ENCODE measurements at places on chromosomes 2 and 18.

- DNase-seq = no peak
These were observed 198.2 kb downstream of the PRKCE start for GRCh38 chr2:45849491-45850283.

DNA sequence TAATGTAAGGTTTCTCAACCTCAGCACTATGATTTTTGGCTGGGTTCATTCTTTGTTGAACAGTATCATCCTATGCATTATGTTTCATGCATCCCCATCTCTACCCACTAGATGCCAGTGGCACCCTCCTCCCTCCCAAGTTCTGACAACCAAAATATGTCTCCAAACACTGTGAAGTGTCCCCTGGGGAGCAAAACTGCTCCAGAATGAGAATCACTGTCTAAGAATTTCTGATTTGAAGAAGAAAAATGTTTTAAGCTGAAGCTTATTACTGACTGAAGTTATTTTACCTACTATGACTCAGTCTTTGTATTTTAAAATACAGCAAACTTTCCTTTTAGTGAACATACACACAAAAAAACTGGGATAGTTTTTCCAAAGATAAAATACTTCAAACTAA lies 3.4 kb downstream of the THADA start:
- DNase-seq = no peak

- no peak for DNase-seq
These were observed 58.5 kb upstream of the MSH6 start for GRCh38 chr2:47724221-47724981.

DNA sequence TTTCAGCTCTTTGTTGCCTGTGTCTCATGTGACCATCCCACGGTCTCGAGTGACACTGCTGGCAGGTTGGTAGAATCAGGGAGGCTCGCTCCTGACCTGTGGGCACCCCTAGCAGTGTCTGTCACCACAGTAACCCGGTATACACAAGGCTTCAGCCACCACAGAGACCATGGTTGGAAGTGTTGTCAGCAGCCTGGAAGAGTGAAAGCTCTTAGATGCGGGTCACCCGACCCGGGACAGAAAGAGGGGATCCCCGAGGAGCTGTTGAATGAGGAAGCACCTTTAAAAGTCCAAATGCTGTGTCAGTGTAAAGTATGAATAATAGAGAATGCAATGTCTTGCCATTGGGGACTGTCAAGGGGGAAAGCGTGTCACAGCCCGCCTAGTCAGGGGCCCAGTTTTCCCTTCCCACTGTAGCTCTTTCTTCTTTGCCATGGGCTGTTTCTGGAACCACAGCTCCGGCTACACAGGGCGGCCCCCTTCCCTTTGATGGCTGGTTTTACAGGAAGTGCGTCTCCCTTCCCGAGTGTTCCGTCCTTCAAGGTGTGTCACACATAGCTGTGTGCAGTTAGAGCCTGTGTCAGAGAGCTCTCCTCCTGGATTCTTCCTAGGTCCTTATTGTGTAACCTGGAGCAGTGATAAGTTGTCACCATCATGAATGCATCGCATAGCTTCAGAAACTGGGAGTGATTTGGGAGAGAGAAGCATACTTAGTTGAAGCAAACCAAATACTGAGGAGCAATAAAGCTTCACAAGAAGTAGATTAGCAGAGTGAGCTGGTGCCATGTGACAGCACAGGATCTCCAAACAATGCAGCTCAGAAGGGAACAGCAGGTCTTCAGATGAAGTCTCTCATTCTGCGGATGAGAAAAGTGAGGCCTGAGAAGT lies 81.4 kb downstream of the MTCL1 start:
- DNase-seq = no peak

DNA sequence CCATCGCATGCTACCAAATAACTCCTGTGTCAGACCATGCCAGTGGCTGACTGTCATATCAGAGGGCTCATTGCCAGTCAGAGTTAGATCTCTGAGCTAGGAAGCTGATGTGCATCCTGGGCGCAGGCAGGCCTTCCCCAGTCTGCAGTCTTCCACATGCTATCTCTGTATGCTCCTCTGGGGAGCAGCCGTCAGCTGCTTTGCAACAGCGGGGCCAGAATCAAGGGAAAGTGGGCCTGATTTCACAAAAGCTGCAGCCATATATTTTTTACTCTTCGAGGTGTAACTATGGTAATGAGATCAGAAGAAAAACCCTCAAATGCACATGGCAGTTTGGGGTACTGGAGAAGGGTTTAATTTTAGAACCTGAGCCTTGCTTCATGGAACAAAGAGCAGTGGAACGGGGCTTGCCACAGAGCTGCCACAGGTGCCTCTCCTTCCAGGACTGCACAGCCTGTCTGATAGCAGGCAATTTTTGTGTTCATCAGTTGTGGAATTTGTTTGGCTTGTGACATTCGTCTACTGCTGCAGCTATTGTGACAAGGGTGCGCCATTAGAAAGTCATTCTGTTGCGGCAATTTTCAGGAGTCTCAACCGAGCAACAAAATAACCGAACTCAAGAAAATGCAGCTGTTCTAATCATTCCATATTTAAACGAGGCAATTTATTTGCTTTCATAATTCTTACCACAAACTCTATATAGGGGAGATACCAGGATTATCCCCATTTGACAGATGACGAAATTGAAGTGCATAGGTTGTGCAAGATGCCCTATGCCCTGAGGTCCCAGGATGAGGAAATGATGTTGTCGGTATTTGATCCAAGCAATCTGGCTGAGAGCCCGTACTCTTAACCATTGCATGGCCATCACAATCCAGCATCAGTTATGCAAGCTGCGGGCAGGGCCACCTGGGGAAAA lies 109.6 kb upstream of the CYRIA start:
- no peak for DNase-seq

GRCh38 chr18:1906421-1906820 lies 664.9 kb downstream of the METTL4 start:
- DNase-seq = no peak

- DNase-seq = no peak
These were observed 70.9 kb downstream of the MAP3K20 start for GRCh38 chr2:173146590-173146989.

GRCh38 chr2:12726271-12726670 lies 9.5 kb downstream of the TRIB2 start:
- DNase-seq = no peak

DNA sequence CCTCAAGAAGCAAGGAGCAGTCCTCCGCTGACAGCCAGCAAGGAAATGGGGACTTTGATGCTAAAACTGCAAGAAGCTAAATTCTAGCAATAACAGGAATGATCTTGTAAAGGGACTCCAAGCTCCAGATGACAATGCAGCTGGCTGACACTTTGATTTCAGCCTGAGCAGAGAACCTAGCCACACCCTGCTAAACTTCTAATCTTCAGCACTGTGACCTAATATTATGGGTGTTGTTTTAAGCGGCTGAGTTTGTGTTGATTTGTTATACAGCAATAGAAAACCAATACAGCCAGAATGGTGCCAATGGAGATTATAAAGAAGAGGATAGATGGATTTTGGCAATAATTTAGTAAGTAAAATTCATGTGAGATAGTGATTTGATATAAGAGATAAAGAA lies 196.7 kb upstream of the SPHKAP start:
- DNase-seq = no peak

- DNase-seq = no peak
These were observed 179.2 kb downstream of the RIT2 start for GRCh38 chr18:42936289-42936688.

DNA sequence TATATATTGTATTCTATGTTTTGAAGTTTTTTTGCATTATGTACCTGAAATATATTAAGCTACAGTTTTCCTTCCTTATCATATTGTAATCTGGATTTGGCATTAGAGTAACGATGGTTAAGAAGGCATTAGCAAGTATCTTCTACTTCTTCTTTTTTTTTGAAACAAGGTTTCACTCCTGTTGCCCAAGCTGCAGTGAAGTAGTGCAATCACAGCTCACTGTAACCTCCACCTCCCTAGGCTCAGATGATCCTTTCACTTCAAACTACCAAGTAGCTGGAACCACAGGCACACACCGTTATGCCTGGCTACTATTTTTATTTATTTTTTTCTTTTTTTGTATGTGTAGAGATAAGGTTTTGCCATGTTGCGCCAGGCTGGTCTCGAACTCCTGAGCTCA lies 201.1 kb downstream of the ZNF804A start:
- DNase-seq = no peak

DNA sequence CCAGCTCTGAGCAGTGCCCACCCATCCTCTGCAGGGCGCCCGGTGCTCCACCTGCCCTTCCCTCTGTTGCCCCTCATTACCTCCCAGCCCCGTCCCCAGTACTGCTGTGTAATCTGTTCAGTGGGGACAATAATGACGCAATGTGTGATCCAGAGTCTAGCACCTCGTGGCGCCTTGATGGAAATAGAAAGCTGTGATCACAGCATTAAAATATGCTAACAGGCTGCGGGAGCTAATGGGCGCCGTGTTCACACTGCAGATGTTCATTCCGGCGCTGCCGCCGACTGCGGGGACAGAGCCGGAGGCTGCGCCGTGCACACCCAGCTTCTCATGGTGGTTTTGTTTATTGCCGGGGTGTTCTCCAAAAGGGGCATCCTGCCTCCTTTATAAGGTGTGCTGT lies 235.2 kb downstream of the LDLRAD4 start:
- DNase-seq = no peak

DNA sequence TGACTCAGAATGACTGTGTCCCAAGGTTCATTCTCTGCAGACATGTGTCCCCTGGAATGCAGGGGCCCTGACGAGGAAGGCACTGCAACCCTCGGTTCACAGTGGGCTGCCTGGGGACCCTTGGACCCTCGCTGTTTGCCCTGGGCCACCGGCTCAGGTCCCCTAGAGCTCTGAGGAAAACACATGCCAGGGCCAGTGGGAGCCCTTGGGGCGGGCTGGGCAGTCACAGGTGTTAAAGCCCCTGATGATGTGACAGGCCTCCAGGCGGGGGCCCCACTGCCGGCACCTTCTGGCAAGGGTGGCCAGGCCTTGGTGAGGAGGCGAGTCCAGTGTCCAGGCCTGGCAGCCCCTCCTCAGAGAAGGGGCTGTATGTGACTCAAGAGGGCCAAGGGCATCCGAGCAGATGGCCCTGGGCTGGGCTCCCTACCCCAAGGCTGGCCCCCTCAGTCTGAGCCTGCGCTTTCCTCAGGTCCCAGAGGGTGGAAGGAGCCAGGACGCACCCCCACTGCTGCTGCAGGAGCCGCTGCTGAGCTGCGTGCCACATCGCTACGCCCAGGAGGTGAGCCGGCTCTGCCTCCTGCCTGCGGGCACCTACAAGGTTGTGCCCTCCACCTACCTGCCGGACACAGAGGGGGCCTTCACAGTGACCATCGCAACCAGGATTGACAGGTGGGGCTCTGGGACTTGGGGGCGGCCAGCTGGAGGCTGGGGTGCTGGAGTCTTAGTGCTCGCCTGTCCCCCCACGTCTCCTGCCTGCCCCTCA lies 11.1 kb downstream of the CAPN10 start:
- DNase-seq = no peak

- no peak for DNase-seq
These were observed 63.0 kb downstream of the RHBDD1 start for GRCh38 chr2:226898897-226899296.

- no peak for DNase-seq
These were observed 66.9 kb downstream of the BCL11A start for GRCh38 chr2:60486551-60486950.

GRCh38 chr2:43941359-43941758 lies 54.4 kb downstream of the LRPPRC start:
- no peak for DNase-seq

DNA sequence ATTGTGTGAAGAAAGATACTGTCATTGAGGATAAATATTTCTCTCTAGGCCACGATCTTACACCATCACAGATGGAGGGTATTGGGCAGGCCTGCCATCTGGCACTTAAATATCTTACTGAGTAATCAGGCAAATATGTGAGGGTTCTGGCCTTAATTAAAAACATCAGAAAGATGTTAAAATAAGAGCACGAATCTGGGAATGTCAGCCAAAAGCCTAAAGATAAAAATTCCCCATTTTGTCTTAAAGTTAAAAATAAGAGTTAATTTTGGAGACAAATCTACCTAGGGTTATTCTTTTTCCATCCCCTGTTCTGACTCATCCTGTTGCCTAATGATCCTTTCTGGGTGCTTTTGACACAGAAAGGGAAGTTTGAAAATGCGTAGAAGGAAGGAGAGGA lies 121.0 kb downstream of the SUCLG1 start:
- DNase-seq = no peak

- peak; percentile 69 for DNase-seq
These were observed 16.7 kb upstream of the ADI1 start for GRCh38 chr2:3535794-3536681.

DNA sequence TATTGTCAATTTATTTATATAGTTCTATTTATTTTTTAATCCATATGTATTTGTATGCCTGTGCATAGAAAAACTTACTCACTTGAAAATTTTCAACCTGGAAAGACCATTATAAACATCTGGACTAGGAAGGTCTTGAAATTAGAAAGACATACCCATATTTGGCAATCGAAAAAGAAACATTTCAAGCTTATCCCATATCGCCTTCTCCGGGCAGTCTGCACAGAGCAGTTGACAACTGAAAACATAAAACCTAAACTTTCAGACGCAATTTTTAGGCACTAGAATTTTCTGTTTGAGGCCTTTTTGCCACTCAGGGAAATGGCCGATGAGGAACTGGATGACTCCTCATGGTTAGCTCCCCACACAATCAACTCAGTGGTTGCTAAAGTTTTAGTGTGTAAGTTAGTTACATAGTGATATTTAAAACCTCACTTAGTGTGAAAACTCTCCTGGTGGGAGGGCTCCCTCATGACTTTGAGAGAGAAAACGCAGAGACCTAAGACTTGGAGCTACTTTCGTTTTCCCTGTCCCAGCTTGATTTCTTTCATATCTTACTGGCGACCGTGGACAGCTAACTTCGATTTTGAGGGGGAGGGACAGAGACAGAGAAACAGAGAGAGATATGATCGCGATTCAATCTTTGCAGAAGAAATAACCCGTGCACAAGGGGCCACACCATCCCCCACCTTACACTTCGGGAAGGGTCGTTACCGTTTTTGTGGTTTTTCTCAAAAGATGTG lies 3.2 kb upstream of the HOXD12 start:
- DNase-seq = no peak

DNA sequence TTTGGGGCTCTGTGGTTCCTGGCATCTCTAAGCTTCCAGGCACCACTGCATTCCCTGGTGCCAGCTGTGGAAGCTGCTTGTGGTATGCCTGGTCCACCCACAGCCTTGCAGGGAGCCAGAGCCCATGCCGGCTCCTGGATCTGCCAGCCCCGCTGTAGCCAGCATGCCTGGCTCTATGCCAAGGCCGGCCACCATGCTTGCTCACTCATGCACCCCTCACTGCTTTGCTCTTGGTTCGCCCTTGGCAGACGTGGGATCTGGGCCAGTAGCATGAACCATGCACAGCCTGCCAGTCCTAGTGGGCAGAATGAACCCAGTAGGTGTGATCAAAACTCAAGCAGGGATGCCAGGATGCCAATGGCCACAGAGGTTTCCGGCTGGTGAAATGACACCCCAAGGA lies 634.2 kb upstream of the TMEFF2 start:
- no peak for DNase-seq

DNA sequence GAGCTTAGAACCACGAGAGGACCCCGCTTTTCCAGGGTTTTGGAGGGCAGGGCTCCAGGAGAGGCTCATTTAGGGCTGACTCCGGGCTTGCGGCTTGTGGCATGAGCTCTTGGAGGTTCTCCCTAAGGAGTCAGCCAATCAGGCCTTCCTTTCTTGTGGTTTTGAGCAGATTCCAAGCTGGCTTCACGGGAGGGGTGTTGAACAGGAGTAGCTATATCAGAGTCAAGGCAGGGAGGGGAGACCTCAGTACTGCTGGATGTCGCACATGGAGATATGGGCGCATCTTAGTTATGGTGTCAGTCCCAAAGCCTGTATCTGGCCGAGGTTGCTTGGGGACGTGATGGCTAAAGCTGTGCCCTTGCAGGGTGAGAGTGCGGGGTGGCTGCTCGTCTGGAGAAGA lies 98.6 kb downstream of the AGAP1 start:
- DNase-seq = no peak

Measured in SW480 (cell line).